Stimulated activated CD8-positive, alpha-beta memory T cell treated with anti-CD3 and anti-CD28 coated beads, Interleukin-15, amount 100 ng/mL, for 24 hours (primary cell): ENCODE measurements at places on chromosomes 5 and 9.

GRCh38 chr9:93060746-93061259 is 2.3 kb downstream of the SUSD3 start:
- DNase-seq = no peak

DNA sequence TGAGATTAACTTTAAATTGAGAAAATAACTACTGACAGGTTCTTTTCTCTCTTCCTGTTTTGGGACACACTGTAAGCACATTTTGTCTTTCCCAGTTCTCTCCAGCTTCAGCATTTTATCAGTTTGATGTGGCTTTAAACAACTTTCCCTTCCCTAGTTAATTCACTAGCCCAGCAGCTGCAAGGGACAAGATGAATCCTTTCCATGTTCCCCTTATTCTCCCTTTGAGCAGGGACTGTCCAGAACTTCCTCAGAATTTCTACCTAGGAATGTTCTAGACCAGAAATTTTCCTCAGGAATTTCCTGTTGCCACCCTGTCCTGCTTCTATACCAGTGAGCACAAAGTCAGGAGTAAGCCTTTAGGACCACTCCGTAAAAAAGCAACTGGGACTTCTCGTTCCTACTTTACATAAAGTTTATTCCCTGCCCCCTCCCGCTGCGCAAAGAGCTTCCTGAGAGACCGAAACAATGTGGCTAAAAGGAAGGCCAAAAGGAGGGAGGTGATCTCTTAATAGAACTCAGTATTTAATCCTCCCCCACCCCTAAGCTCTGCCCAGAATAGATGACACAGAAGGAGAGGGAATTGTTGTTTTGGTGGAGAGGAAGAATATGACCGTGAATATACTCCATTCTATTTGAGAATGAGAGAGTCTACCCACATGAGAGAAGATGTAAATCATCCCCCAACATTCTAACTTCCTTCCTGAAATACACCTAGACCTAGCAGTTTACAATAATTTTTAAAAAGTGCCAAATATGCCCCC is 61.9 kb downstream of the GLIS3 start:
- no peak for DNase-seq

DNA sequence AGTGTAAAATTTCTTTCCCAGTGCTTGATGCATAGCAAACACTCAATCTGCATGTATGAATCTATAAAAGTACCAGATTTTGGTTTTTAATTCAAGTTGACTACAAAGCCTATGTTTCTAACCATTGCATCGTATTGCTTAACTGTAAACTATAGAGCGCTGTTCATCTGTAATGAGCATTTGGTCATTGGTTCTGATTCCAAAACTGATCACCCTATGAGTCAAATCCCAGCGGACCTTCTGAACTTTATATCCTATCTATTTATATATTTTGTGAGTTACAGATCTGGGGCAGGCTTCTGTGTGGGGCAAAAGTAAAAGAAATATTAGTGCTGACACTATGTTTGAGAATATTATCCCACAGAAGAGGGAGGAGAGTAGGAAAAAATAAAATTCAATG is 305.7 kb upstream of the TNC start:
- DNase-seq = no peak

DNA sequence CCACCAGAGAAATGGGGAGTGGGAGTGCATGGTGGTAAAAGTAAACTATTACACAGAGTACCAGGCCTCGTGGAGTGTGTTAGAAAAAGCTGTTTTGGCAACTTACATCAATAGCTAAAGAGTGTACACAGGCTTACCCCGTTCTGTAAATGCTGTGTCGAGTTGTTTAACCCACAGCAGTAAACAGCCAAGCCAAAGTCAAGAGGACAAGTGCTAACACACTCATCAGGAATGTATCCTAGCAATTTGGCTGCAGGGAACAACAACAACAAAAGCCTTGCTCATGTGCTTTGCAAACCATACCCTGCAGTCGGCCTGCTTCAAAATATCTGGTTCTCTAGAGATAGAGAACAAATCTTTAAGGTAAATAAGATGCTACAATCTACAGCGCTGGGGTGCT is 15.9 kb downstream of the DAP start:
- DNase-seq = no peak

GRCh38 chr5:111299067-111299481 is 74.9 kb downstream of the CAMK4 start:
- no peak for DNase-seq

DNA sequence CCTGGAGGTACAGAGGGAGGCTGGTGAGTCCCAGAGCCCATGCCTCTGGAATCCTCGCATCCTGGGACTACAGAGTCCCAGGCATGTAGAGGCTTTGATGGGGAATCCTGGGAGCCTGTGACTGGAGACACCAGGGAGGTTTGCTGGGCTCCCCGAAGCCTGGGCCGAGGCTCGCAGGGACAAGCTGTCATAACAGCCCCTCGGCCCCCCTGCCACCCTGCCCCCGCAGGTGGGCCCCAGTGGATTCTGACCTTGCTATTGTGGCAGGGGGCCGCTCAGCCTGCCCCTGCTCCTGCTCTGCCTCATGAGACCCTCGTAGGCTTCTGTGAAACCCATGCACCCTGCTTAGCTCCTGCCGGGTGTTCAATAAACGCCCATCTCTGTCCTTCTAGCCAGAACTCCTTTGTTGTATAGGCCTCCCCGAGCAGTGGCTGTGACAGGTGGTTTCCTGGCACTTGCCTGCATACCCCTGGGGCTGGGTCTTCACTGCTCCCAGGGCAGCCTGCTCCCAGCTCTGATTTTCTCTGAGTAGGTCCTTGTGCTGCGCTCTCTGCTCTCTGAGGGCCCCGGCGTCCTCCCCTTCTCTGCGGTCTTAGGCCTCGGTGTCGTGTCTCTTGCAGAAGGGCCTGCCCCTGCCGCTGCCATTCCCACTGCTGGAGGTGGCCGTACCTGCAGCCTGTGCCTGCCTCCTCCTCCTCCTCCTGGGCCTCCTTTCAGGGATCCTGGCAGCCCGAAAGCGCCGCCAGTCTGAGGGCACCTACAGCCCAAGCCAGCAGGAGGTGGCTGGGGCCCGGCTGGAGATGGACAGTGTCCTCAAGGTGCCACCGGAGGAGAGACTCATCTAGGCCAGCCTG is 20.4 kb downstream of the CRB2 start:
- DNase-seq = no peak

DNA sequence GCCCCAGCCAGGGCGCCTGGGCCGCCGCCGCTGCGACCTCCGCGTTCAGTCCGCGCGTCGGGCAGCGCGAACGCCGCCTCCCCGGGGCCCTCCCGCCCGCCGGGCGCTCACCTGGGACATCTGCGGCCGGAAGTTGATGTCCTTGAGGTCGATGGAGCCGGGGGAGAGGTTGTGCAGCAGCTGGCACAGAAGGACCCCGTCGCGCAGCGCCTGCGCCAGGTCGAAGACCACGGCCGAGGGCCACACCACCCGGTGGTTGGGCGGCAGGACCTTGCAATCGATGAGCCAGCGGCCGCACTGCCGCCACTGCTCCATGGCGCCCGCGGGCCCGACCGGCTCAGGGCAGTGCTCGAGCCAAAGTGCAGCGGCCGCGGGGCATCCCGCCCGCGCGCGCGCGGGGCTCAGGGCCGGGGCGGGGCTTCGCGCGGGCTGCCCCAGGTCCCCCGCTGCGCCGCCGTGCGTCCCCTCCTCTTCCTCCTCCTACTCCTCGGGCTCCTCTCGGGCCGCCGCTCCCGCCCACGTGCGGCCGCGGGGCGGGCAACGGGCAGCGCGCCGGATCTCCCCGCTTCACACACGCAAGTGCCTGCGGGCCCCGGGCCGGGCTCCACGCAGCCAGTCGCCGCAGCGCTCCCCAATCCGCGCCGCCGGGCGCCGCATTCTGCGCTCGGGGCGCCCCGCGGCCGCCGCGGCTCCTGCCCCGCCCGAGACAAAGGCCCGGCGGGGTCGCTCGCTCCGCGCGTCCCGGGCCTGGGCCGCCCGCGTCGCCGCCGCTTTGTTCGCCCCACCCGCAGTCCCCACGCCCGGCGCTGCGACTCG is at the start of gene VAV2:
VAV2 (minus strand) TSS at position 361 of the 816 bp plus-strand sequence; CDS start at position 315, 46 bp downstream.
- no peak for DNase-seq

GRCh38 chr5:73748510-73749400 is 122.8 kb downstream of the ARHGEF28 start:
- no peak for DNase-seq
